ENCODE measurements at places on chromosomes 16 and 17. TPM values are rescaled to one million over a fixed set of nuclear protein-coding genes. Genes with fewer than 3 reads are reported as not detected.

GRCh38 chr17:81710514-81711308 lies 1.4 kb upstream of the SLC25A10 start:
- peaks cover 59% of the 10 kb centered on the region for H3K36me3 ChIP-seq
- H3K4me3 ChIP-seq, result peak overlapping the region; percentile 84
- H3K27ac ChIP-seq, result no peak overlapping the region
- no peak for DNase-seq
- no peaks in the 10 kb centered on the region for H3K27me3 ChIP-seq

DNA sequence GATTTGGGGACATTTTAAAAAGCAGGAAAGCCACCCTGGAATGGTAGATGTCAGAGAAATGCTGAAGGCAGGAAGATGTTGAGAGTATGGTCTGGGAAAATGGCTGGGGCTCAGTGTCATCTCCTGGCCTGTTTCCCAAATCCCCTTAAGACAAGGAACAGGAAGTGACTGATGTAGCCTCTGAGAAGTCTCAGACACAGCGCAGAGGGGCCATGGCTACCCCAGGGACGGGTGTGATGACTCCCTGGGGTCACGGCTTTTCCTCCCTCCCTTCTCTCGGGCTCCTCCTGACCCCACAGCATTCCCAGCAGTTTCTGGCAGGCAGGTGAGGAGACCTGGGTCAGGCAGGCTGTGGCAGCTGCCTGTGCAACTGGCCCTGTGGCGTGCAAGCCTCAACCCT lies 45.4 kb downstream of the RAP1GAP2 start:
- H3K27me3 ChIP-seq, result no peaks in the 10 kb centered on the region
- H3K4me3 ChIP-seq, result no peak overlapping the region
- H3K27ac ChIP-seq, result no peak overlapping the region
- H3K36me3 ChIP-seq, result no peaks in the 10 kb centered on the region
- no peaks in the 10 kb centered on the region for H3K4me1 ChIP-seq

DNA sequence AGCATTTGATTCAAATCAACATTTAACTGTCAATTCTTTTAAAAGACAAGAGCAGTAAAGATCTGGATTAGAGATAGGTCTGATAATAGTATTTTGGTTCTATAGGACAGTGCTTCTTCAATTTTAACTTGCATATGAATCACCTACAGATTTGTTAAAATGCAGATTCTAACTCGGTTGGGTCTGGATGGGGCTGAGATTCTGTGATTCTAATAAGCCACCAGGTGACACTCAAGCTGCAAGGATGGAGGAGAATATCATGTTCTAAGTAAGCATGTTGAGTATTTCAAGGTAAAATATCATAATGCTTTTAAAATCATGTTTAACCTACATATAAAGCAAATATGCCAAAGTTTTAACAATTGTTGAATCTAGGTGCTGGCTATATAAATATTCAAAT lies 15.8 kb downstream of the TSPOAP1 start:
- H3K27me3 ChIP-seq, result no peaks in the 10 kb centered on the region
- peaks cover 6% of the 10 kb centered on the region for H3K4me1 ChIP-seq
- no peaks in the 10 kb centered on the region for H3K36me3 ChIP-seq
- H3K4me3 ChIP-seq, result no peak overlapping the region

GRCh38 chr16:13931845-13932244 lies 11.9 kb downstream of the ERCC4 start:
- peaks cover 13% of the 10 kb centered on the region for H3K36me3 ChIP-seq
- H3K27ac ChIP-seq, result no peak overlapping the region
- H3K4me1 ChIP-seq, result peaks cover 9% of the 10 kb centered on the region
- no peaks in the 10 kb centered on the region for H3K27me3 ChIP-seq
- H3K4me3 ChIP-seq, result no peak overlapping the region
- DNase-seq, result no peak

- no peaks in the 10 kb centered on the region for H3K4me1 ChIP-seq
- DNase-seq, result no peak
- peaks cover 50% of the 10 kb centered on the region for H3K36me3 ChIP-seq
- no peak overlapping the region for H3K4me3 ChIP-seq
- no peaks in the 10 kb centered on the region for H3K27me3 ChIP-seq
- H3K27ac ChIP-seq, result no peak overlapping the region
These were observed 8.8 kb downstream of the ENGASE start for GRCh38 chr17:79083191-79083971.

GRCh38 chr16:1543085-1543896 lies 9.8 kb downstream of the TMEM204 start:
- H3K27ac ChIP-seq, result peak overlapping the region; percentile 7
- DNase-seq, result peak; percentile 66
- no peaks in the 10 kb centered on the region for H3K27me3 ChIP-seq
- H3K4me3 ChIP-seq, result no peak overlapping the region
- peaks cover 10% of the 10 kb centered on the region for H3K36me3 ChIP-seq

- no peaks in the 10 kb centered on the region for H3K36me3 ChIP-seq
- H3K4me3 ChIP-seq, result no peak overlapping the region
- no peak for DNase-seq
- H3K27me3 ChIP-seq, result no peaks in the 10 kb centered on the region
- H3K4me1 ChIP-seq, result peaks cover 10% of the 10 kb centered on the region
These were observed 2101.2 kb downstream of the TP53TG3F start for GRCh38 chr16:35560637-35560984.

- H3K27ac ChIP-seq, result no peak overlapping the region
- no peaks in the 10 kb centered on the region for H3K36me3 ChIP-seq
- H3K4me1 ChIP-seq, result no peaks in the 10 kb centered on the region
- peak; percentile 29 for DNase-seq
These were observed 110.3 kb downstream of the STX8 start for GRCh38 chr17:9465210-9465921.

Gene RTN4RL1
- total RNA-seq, result 2.9 TPM

Gene ACE
- total RNA-seq, result 0.30 TPM

Gene CPHXL
- total RNA-seq, result not detected

Gene GJC1
- 6.9 TPM for total RNA-seq
